CD4-positive, CD25-positive, alpha-beta regulatory T cell (primary cell): ENCODE measurements at places on chromosomes 11 and 22.
A peak's percentile ranks its signal among the peaks of the same experiment; 100 is the strongest.

DNA sequence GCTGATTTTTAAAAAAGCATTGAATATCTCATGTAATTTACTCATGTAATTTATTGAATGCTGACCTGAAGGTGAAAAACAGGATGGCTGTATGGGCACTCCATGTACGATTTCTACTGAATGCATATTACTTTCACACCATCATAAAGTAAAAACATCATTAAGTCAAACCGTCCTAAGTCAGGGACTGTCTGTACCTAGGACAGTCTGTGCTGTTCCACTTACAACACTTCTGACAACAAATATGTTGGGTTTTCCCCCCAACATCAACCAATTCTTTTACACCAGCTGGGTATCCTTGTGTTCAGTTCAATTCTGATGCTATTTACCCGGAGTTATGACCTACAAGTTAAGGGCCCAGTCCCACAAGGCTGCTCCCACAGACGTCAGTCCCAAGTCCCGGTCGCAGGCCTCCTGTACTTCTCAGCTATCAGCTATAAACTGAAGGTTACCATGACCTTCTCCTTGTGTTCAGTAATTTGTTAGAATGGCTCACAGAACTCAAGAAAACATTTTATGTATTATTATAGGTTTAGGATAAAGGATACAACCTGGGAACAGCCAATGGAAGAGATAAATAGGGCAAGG is 17.0 kb downstream of the UVRAG start:
- DNase-seq: no peak

DNA sequence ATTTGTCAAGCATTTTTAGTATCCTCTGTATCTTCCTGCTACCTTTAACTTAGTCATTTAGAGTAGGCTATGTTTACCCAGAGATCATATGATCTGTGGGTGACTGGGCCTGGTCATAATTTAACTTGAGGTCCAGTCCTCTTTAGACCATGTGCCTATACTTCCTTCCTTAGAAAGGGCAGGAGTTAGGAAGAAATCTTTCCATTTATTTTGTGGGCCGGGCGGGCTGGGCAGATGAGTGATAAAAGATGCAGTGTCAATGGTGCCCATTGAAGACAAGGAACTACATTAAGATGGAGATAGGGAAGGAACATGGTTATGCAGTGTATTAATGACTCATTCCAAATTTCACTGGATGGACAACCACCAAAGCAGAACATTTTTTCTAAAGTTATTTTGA is 30.9 kb upstream of the PDE3B start:
- no peak for DNase-seq

DNA sequence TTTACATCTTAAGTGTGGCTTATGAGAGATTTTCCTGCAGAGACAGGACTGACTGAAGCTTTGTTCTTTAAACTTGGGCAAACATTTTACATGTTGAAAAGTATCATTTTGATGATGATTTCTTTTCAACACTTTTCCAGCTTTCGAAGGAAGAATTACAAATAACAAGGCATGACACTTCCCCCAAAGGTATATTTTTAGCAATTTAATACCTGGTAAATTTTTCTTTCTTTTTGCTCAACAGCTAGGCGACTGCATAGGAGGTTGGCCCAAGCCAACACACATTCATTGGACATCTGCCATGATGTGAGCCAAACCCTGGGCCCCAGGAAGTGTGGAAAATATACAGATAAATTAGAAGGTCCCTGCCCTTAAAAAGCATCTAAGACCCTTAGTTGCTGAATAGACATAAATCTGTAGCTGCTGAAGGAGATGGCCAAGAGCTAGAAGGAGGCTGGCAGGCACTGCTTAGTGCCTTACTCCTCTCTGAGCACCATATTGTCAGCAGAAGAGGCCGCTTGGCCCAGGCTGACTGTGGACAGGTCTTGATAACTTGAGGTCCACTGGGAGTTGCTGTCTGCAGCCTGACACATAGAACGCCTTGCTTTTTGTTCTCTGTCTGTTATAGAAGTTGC is 53.3 kb upstream of the CD44 start:
- DNase-seq: no peak

- DNase-seq: no peak
Measured at GRCh38 chr11:44615041-44615755, 49.7 kb downstream of the CD82 start.

GRCh38 chr11:28140689-28141455 is 32.7 kb downstream of the METTL15 start:
- no peak for DNase-seq

- no peak for DNase-seq
Measured at GRCh38 chr11:19832901-19833300, 120.3 kb downstream of the NAV2 start.

DNA sequence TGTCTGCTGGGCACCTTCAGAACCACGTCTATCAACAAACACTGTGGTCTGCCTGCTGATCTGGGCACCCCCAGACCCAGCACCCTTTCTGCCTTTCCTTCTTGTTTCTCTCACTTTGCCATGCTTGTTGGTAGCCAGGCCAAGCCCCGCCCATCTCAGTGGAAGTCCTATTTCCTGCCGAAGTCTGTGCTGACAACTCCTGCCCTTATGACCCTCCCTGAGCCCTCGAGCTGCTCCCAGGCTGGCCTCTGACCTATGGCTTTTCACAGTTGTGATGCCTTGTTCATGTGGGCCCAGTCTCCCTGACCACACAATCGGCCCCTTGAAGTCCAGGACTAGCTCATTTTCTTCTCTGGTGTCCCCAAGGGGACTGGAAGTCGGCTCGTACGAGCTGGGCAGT is 132.1 kb downstream of the DSCAML1 start:
- DNase-seq: no peak

GRCh38 chr11:72676861-72677341 is 2.7 kb upstream of the PDE2A start:
- peak; percentile 63 for DNase-seq

- DNase-seq: no peak
Measured at GRCh38 chr11:59273373-59273841, 60.7 kb upstream of the MPEG1 start.

DNA sequence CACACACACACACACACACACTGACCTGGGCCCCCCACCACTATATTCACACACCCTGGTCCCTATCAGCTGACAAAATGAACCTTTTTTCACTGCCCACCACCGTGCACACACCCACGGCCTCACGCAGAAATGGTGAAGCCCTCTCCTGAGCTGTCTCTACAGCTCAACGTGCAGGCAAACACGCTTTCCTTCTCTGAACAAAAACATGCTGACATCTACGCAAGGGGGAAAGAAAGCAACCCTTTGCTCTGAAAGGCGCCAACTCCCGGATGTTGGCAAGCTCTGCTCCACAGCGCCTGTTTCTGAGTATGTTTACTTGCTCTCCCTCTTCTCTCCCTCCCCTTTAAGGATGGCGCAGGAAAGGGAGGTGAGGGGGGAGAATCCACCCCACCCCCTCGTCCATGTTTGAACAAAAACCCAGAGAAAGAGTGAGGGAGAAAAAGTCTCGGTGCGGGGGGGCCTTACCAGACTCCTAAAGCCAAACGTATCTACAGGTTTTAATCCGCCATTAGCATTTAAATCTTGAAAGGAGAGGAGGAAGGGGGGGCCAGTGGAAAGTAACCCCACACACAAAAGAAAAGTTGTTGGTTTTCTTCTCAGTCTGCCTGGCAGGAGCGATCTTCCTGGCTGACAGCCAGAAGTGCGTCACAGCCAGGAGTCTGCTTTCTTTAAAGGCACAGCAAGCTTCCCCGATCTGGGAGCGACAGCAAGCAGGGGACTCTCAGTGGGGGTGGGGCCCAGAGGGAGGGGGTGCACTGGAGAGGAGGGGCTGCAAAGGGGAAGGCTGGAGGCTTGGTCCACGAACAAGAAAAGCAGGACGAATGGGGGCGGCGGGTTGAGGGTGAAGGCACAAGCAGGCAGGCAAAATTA is 39.6 kb downstream of the NUMA1 start:
- peak; percentile 76 for DNase-seq

GRCh38 chr11:114610984-114611944 is 15.7 kb upstream of the NXPE4 start:
- DNase-seq: no peak

DNA sequence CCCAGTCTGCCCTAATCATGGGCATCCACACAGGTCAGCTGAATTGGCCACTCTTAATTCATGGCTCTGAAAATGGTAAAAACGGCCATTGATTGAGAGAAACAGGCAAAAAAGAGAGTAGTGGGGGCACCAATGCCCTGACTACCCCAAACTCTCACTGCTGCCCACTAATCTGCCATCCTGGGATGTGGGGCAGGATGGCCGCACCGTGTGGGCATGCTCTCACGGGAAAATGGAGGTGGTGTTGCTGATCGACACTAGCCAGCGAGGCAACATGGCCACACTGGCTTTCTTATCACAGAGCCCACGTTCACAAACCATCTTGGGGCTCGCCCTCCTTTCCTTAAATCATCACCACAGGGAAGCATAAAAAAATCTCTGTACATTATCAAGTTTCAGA is 11.2 kb upstream of the TUB start:
- no peak for DNase-seq
